Muscle of arm (tissue), 14 donors: ENCODE measurements at places on chromosomes 16 and 17. TPM values are rescaled to one million over a fixed set of nuclear protein-coding genes. Genes with fewer than 3 reads are reported as not detected.

GRCh38 chr16:556474-557173, 3.6 kb upstream of the PRR35 start:
- no peak for DNase-seq

DNA sequence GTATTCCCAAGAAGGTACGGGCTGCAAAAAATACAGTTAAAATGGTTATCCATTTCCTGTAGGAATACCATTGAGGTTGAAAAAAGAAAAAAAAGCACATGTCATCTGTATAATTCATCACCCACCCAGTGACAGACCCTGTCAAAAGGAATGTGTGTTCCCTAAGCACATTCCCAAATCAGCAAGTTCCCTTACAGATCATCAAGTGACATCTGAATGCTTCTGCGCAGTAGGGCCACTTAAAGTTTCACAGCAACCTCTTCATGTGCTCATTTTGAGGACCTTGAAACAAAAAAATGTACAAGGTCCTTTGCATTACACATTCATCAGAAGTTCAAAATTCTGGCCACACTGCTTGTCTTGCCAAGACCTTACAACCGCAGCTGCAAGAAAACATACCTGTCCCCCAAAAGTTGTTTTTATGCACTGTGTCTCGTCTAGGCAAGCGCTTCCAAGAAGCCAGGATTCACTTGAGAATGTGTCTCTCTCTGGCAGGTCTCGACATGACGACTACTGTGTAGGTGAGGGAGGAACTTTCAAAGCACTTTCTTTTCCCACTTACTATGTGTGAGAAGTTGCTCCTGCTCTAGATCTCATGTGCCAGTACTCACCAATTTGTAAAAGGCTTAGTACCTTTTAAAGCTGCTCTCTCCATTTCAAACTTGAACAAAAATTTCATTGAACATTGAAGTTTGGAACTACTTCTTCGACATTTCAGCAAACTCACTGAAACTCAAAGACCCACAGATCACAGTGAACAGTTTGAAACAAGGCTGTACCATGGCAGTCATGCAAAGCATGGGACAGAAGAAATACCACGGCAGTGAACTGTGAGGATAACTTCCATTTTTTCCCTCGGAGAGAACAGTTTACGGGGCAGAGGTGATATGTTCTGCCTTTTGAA, 4.3 kb upstream of the POLG2 start:
- no peak for DNase-seq

- no peak for DNase-seq
Measured at GRCh38 chr16:71727551-71728324, 3.2 kb upstream of the PHLPP2 start.

- DNase-seq = no peak
Measured at GRCh38 chr16:23024044-23024443, 125.2 kb downstream of the USP31 start.

DNA sequence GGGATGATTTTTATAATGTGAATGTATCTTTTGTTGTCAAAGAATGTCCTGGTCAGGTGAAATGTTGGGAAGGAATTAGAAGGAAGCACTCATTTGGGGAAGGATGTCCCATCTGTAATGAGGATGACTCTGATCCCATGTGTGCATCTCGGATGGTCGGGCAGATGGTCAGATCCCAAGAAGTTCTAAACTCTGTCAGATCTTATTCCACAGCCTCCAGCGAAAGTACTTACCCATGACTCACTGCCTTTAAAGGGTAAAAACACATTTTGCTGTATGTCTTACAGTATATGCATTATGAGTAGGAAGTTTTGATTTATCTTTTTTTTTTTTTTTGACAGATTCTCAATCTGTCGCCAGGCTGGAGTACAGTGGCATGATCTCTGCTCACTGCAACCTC, 548 bp upstream of the KRTAP4-11 start:
- no peak for DNase-seq

The SPNS2 gene
- 6.3 TPM for polyA plus RNA-seq

The ZSCAN10 gene
- polyA plus RNA-seq = 0.45 TPM
